GM18507 (cell line): ENCODE measurements at places on chromosomes 1 and 21.

DNA sequence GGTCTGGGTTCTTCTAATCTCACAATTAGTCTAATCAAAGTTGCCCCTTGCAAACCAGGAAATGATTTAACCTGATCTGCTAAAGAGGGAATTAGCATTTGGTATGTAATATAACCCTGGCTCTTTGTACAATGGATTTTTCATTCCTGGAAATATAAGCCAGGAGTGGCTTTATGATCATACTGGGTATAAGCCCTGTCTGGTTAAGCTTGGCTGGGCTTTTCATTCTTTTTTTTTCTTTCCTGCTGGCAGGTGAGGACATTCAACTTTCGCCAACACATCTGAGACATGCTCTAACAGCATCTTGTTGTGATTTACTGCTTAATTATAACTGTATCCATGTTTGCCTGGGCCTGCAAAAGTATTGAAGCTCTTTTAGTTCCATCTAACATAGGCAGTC lies 20.4 kb upstream of the SDE2 start:
- DNase-seq: no peak

- no peak for DNase-seq
Measured at GRCh38 chr1:224996266-224996665, 66.8 kb downstream of the DNAH14 start.

DNA sequence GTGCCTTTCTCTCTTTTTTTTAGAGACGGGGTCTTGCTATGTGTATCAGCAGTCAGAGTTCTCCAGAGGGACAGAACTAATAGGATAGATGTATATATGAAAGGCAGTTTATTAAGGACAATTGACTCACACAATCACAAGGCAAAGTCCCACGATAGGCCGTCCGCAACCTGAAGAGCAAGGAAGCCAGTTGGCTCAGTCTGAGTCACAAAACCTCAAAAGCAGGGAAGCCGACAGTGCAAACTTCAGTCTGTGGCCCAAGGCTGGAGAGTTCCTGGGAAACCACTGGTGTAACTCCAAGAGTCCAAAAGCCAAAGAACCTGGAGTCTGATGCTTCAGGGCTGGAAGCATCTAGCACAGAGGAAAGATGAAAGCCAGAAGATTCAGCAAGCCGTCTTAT lies 16.3 kb upstream of the H3-3A start:
- no peak for DNase-seq

DNA sequence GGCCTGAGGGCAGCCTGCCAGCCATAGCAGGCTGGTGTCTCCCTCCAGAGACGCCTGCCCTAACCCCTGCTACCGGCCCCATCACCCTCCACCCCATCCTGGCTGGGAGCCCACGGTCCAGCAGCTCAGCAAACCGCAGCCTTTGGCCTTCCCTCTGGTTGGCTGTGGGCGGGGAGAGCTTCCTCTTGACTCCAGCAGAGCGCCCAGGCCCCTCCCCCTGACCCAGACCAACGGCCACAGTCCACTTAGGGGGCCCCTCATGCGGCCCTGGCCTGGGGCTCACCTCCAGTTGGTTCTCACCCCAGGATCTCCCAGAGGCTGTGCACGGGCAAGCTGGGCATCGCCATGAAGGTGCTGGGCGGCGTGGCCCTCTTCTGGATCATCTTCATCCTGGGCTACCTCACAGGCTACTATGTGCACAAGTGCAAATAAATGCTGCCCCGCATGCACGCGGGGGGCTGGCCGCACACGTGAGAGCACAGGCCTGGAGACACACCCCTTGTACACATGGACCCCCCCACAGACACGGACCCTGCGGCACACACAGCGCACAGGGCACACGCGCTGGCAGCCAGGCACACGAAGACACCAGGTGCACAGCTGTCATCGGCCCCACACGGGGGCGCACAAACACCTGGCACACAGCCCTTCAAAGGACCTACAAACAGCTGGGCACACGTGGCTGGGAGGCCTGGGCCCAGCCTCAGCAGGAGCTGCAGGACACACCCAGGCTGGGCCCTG lies 3.1 kb downstream of the SMIM1 start:
- peak; percentile 73 for DNase-seq

DNA sequence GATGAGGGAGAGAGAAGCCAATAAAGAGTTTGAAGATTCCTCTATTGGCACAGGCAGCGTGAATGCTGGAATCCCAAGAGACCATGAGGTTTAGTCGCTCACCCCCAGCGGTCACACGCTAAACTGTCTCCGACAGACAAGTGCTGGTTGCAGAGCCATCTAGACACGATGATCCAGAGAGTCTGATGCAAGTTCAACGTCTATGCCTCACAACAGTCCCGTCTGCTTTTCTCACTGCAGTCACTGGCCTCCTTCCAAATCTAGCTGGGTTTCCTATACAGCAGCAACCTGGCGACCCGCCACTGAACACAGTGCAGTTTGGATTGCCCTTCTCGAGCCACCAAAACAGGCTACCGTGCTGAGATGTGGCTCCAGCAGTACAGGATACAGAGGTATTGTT lies 98.6 kb upstream of the KRTAP19-8 start:
- DNase-seq: no peak

DNA sequence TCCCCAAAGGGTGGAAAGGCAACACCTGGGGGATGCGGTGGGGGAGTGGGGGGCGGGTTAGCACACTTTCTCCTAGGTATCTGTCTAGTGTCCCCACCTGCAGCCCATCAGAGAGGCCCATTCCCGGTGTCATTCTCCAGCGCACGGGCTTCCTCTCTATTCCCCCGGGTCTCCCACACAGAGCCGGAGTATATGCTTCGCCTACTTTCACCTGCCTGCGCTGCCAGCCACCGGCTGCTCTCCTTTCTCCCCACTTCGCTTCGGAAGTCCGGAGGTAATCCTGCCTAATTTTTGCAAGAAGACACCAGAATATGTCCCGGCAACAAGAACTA lies 852 bp downstream of the RGS7 start:
- DNase-seq: no peak

GRCh38 chr1:112393631-112393974 lies 2.4 kb upstream of the CTTNBP2NL start:
- DNase-seq: no peak

DNA sequence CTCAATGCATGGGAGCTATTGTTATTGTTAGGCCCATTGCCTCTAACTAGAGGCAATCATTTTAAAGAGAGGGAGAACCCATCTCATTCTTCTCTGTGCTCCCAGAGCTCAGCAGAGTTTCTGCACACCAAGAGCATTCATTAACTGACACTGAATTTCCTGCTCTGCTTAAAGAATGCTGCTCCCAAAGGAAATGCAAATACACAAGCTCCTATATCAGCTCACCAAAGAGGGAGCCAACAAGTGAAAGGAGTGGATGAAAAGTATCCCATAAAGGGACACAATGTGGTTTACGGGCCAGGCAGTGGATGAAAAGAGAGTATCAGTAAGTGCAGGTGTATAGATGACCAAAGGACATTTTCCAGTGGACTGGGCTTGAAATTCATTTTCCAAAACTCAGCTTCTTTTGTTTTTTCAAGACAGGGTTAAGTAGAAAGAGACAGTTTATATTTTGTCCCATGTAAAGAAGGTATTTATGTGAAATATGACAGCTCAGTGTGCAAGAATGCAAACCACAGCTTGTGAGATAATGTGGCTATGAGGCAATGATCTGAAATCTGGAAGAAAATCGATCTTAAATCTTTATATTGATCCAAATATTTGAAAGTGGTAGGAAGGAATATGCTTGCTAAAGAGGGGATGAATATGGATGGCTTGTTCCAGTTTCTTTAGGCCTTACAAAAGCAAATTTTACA lies 207.7 kb upstream of the CAMK1G start:
- DNase-seq: no peak

DNA sequence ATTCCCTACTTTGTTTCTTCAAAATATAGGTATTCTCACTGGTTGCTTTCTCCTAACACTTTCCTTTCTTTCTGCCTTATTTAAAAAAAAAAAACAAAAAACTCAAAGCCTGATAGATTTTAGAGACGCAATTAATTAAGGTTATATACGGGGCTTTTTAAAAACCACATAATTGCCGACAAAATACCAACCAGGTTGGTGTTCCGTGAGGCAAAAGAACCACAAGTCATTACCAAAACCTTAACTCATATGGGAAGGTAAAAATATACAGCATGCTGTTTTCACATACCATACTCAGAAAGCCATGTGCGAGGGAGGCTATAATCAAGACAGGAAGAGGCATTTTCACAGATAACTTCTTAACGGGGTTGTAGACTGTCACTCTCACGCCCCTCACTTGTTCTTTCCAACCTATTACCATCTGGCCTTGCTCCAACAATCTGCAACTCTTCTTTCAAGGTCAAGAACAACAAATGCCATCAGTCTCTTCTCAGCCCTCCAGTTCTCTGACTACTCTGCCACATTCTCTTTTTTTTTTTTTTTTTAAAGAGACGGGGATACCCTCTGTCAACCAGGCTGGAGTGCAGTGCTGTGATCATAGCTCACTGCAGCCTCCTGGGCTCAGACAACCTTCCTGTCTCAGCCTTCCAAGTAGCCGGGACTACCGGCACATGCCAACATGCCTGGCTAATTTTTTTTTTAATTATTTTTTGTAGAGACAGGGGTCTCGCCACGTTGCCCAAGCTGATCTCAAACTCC lies 102.6 kb downstream of the APP start:
- DNase-seq: no peak

DNA sequence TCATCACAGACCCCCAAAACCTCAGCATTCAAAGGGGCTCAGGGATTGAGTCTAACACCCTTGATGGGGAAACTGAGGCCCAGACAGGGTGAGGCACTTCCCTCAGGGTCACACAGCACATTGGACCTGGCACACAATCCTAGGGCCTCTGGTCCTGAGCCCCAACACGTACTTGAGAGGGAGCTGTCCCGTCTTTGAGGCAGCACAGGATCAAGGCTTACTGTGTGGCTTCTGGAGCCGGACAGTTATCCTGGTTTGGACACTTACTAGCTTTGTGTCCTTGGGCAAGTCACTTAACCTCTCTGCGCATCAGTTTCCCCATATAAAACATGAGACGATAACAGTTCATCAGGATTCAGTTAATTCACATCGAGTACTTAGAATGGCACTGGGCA lies 26.5 kb downstream of the RUNX3 start:
- no peak for DNase-seq

- no peak for DNase-seq
Measured at GRCh38 chr1:201719812-201720521, 109.0 kb upstream of the IPO9 start.

- no peak for DNase-seq
Measured at GRCh38 chr21:14916676-14917141, 148.1 kb downstream of the NRIP1 start.

DNA sequence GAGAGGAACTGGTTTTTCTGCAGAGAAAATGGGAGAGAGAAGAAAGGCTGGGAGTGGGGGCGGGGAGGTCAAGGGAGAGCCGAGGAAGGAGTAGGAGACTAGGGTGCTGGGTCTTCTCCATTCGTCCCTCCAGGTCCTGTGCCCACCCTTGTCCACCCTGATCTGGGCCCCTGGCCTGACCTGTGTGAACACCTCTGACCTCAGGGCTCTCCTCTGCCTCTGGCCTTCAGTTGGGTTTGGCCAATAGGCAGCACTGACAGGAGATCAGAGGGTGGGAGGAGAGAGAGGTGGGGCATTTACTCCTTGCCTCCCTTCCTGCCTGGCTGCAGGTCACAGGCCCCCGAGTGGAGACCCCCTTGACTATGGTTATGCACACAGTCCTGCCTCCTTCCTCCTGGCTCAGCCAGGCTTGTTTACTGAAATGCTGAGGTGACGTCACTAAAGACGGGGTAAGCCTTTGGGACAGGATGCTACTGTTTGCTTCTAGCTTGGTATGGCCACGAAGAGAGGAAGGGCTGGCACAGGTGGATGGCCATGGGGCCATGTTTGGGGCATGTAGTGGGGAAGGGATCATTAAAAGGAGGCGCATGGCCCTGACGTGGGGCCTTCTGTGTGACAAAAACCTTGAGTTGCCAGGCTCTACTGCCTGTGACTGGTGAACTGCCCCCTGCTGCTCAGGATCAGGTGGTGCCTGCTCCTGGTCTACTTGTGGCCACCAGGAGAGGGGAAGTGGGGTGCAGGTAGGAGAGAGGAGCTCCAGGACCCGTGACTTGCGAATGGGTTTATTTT lies 248.7 kb upstream of the CSF3R start:
- no peak for DNase-seq

DNA sequence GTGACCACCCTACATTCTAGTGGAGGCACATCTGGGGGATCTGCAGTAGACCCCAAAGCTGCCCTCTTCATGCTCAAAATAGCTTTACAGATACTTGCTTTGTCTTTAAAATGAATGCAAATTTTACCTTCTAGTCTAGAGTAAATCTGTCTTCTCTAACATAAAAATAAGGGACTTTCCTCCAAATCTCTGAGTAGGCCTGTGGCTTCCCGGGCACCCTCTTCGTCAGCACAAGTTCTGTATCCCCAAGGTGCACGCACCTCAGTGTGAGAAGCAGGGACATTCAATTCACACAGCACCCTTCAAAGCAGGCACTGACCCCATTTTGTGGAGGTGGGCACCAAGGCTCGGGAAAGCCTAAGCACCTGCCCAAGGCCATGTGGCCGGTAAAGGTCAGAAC lies 19.0 kb downstream of the MEF2D start:
- DNase-seq: no peak

DNA sequence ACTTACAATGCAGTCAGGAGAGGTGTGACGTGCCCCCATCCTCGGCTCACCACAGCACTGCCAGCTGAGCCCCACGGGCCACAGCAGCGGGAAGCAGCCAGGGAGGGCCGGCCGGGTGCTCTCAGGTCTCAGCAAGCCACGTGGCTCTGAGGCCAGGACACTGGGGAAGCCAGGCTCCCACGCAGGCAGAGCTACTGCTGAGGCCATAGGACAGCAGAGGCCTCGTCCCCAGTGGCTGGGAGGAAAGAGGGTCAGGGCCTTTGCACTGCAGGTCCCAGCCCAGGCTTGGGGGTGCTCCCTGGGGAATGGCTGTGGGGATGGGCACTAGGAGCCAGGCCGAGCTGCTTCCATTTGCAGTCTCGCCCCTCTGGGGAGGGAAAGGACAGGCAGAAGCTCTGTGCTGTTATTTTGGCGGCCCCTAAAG lies 5.8 kb downstream of the LRRC47 start:
- no peak for DNase-seq
